ENCODE measurements at places on chromosomes 16 and 17.

DNA sequence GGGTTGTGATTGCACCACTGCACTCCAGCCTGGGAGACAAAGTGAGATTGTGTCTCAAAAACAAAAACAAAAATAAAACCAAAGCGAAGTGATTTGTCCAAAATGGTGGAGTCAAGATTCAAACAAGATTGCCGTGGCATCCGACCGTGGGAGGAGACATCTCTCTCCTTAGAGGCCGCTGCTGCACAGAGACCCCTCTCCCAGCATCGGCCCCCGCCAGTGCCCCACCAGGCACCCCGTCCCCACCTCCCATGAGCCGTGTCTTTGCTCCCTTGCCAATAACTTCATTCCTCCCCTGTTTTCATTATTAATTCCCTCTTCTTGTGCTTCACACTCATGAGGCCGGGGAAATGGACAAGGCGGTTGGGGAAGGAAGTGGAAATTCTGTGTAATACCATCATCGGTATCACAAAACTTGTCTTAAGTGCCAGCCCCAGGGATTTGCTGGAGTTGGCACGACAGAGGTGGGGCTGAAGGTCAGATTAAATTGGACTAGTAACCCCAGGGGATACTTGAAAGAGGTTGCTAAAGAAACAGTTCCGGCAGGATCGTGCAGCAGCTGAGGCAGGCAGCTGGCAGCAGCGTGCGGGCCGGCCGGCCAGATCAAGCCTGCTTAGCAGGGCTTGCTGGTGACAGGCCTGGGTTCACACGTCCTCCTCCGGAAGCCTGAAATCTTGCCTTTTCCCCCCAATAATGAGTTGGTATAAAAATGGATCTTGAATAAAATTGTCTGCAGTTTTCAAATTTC is 66.8 kb downstream of the RTN4RL1 start:
- no peak for DNase-seq

- DNase-seq = peak; percentile 3
These were observed 24.1 kb upstream of the KCNJ16 start for GRCh38 chr17:70050931-70051330.

- no peak for DNase-seq
These were observed 43.3 kb upstream of the CBFA2T3 start for GRCh38 chr16:89020068-89020924.

DNA sequence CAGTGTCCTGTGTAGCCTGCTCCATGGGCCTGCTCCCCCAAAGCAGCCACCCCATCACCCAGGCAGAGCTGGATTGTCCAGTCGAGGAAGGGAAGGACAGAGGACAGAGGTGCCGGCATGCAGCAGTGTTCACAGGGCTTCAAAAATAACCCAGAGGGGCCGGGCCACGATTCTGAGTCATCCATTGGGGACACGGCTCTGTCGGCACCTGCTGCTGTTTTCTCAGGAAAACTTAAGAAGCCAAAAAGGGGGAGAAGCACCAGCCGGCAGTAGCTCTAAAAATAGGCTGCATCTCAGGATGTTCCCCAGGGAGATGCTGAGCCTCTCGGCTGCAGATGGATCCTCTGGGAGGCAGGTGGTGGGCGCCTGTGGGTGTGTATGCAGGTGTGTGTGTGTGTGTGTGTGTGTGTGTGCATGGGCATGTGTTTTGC is 1.6 kb downstream of the CA7 start:
- no peak for DNase-seq

DNA sequence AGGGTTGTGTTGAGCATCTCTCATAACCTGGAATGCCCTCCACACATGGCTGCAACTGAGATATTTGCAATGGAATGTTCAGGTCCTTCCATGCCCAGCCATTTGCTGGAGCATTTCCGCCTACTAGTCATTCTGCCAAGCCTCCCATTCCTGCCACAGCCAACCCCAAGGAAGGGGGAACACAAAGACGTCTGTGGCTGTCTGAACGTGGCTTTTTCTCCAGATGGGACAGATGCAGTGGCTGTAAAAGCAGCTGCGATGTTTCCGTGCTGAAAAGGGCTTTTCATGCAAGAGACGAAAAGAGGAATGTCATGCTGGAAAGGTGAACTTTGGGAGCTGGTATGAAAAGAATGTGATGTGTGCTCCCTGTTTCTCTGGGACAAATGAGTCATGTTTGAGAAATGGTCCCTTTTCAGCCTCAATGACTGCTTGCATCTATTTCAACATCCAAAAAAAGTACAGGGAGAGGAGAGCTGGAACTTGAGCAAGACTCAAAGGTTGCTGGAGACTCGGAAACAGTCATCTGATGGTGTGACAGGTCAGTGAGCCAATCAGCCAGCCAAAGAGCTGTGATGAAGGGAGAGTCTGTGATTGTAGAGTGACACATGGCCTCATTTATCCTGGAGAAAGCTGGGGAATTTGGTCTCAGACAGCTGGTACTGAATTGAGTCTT is 208.9 kb downstream of the SHISA9 start:
- DNase-seq = peak; percentile 11

- peak; percentile 9 for DNase-seq
These were observed 54.2 kb upstream of the TRAP1 start for GRCh38 chr16:3771513-3771912.

GRCh38 chr16:49597796-49598195 is 224.2 kb downstream of the C16orf78 start:
- no peak for DNase-seq
